Kidney capillary endothelial cell (primary cell): ENCODE measurements at places on chromosomes 6 and 20.
A peak's percentile ranks its signal among the peaks of the same experiment; 100 is the strongest.

DNA sequence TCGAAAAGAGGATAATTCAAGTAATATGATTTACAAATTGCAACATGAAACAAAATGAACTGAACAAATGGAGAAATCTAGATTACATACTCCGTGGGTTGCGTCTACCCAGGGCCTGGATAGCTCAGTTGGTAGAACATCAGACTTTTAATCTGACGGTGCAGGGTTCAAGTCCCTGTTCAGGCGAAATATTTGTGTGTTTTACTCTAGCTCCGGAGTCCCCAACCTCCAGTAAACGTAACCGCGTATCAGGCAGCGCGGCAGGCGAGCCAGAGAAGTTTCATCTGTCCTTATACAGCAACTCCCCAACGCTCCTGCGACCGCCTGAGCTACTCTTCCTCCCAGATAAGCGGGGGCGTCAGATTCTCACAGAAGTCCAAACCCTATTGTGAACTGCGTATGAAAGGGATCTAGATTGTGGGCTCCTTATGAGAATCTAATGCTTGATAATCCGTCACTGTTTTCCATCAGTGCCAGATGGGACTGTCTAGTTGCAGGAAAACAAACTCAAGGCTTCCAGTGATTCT, 176.1 kb downstream of the TRIM27 start:
- DNase-seq: peak; percentile 48

DNA sequence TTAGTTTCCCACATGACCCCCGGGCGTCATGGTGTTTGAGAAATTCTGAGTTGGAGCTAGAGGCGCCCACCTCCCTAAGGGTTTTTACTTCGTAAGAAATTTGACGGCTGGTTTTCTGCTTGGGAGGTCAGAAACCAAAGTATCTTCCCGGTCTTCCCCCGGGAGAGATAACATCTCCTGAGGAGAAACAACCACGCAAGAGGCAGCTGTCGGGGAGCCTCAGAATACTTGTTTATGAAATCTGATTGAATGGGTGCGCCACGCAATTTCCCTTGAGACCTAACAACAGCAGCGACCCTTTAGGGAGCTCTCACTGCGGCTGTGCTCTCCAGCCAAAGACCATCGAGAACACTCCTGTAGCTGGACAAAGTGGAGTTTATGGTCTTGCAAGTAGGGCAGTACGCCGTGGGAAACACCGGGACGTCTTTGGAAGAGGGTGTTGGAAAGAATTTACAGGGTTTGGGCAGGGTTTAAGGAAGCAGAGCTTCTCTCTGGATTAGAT, 608 bp upstream of the EIF2S2 start:
- DNase-seq: no peak

GRCh38 chr6:139642346-139642745, 267.9 kb upstream of the CITED2 start:
- DNase-seq: no peak

DNA sequence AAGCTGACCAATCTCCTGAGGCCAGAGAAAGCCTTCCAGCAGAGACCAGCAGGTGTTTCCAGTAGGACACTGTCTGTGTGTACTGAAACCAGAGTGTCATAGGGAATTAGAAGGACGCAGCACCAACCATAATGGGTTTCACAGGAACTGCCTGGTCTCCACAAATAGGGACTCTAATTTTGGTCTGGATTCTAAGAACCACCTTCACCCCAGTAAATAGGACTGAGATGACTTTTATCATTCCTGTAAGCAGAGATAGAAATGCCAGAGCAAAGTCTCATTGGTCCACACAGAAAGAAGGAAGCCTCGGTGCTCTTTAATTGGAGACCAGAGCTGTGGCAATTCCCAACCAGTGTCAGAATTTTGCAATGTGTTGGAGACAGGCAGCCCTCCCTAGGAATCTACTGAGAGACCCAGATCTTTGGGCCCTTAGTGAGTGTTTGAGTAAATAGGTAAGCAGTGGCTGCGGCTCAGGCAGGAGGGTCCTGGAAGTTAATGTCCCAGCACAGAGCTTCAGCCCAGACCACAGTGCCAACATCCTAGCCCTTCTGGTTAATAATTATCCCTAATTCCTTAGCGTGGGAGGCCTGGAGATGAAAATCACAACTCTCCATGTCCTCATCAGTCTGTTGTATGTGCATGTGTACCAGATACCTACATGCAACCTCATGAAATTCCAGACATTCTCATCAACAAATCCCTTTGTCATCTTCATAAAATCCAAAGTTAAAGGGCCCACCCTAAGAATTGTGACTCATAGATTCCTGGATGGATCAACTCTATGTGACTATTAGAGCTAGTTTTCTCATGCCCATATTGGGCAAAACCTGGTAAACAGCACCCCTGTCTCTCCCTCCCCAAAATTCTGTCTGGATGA, 81.2 kb downstream of the UNC5CL start:
- peak; percentile 39 for DNase-seq

GRCh38 chr6:38517005-38517404, 122.7 kb downstream of the BTBD9 start:
- DNase-seq: no peak

- DNase-seq: no peak
These were observed 22.7 kb downstream of the CYP24A1 start for GRCh38 chr20:54151075-54151439.

DNA sequence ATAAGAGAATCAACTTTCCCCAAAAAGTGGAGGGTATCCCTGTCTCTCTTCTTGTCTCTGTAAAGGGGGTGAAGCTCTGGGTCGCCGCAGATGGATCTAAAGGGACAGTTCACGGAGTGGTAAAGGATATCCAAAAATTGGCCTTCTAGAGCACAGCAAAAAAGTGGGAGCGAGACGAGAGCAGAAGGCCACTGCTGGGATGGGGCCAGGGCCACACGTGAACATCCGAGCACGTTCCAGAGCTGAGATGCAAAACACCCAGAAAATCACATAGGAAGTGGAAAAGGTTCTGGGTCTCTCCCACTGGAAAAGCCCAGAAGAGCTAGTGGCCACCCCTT, 837 bp downstream of the TRAM2 start:
- no peak for DNase-seq

GRCh38 chr6:101926149-101926925, 532.8 kb downstream of the GRIK2 start:
- DNase-seq: no peak

DNA sequence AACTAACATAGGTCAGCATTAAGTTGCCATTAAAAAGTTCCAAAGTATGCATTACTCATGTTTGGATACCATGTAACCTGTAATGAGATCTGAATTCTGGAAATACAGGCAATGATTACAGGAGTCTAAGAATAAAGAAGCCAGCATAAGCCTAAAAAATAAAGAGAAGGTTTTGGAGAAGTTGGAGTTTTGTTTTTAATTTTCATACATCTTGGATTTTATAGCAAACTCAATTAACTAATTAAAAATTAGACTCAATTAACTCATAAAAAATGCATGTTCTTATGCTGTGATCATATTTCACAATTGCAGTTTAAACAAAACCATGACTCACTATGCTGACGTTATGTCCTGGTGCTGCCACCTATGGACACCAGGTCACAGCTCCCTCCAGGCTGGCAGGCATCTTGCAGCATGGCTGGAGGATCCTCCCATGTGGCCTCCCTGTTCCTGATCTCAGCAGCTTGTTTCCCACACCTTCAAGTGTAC, 648.8 kb upstream of the AGPAT4 start:
- DNase-seq: peak; percentile 60

GRCh38 chr6:116533233-116533957, 12.1 kb downstream of the TRAPPC3L start:
- no peak for DNase-seq

GRCh38 chr20:31722257-31723068, at the start of gene BCL2L1:
Gene BCL2L1, minus strand, starts transcription at chr20:31722868. Its CDS starts 650 bp downstream, at chr20:31722218.
- DNase-seq: peak; percentile 84

DNA sequence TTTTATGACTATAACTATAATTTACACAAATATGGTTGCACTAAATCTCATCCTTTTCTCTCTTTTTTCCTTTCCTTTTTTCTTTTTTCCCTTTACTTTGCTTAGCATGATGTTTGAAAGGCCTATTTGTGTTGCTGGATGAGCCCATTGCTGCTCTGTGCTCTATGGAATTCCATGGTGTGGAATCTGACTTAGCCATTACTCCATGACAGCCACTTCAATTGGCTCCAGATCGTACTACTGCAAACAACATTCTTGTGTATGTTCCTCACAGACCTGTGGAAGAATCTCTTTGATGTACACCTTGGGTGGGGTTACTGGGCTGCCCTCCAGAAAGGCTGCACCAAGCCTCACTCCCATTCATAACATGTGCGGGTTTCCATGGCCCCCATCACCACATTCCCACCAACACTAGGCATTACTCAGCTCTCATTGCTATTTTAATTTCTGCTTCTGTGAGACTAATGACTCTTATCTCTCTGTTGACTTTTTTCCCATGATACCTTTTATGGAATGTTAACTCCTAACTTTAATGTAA, 979.0 kb downstream of the KIF16B start:
- no peak for DNase-seq

DNA sequence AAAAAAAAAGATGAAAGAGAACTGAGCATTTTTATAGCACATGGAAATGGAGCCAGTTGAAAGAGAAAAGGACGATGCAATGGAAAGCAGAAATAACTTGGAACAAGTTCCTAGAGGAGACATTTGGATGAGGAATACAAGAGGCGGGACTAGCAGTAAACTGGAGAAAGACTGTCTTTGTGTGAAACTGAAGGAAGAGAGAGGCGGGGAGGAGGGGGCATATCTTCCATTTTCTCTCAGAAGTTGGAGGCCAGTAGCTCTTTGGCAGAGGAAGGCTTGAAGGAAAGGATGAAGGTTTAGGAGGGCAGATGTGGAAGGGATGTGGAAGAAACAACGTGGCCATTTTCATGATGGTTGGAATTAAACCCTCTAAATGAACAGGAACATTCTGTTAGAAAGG, 33.0 kb upstream of the ADGRF1 start:
- no peak for DNase-seq

DNA sequence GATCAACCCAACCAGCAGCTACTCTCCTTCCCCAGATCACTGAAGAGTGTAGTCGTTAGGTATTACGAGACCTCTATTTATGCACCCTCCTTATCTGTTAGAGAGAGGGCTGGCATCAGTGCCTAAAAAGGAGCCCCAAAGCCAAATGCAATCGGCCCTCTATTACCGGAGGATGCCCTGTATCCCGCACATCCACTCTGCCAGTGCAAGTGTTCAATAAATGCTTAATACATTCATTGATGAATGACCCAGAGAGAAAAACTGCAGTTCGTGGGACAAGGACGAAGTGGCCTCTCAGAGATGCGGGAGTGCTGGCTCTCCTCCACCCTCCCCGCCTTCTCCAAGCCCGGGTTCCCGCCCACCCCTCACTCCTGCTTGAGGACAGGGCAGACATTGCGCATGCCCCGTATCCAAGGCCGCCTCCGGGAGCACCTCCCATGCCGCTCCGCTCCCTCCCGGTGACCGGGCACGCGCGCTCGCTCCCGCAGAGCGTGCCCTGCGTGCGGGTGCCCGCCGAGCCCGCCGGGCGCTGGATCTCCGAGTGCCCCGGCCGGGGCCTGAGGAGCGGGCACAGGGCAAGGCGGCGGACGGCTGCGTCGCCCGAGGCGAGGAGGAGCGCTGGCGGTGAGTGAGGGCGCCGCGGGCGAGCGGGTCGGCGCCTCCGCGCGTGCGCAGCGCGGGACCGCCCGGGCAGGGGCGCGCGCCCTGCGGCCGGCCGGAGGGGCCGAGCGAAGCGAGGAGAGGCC, 27.2 kb upstream of the BTBD3 start:
- peak; percentile 85 for DNase-seq

DNA sequence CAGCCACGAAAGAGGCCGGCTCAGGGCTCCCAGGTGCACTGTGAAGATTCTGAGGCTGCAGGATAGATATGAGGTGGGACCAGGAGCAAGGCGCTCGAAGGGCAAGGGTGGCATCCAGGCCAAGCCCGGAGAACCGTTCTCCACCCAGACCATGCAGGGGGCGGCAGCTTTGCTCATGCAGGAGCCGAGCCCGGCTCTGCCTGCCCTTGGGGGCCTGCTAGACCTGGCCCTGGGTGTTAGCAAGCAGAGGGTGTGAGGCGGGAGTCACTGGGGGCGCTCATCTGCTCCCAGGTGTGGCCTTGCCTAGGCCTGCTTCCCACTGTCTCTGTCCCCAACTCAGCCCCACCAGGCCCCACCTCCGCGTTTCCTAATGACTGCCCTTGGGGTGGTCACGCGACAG, 59.4 kb downstream of the WDR27 start:
- DNase-seq: no peak

DNA sequence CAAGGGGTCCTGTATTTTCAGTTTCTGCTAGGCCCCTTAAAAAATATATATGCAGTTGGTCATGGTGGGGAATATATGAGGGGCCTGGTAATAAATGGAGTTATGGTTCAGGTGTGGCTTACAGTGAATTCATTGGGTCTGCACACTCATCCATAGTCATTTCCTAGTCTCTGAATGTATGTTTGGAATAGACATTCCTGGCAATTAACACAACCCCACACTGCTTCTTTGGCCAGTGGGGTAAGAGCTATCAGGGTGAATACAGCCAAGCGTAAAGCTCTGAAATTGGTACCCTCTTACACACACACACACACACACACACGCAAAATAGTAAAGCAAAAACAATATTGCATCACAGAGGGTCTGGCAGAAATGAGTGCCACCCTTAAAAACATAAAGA, 56.5 kb downstream of the QRSL1 start:
- no peak for DNase-seq

GRCh38 chr6:4664117-4664626, 112.0 kb upstream of the CDYL start:
- no peak for DNase-seq

DNA sequence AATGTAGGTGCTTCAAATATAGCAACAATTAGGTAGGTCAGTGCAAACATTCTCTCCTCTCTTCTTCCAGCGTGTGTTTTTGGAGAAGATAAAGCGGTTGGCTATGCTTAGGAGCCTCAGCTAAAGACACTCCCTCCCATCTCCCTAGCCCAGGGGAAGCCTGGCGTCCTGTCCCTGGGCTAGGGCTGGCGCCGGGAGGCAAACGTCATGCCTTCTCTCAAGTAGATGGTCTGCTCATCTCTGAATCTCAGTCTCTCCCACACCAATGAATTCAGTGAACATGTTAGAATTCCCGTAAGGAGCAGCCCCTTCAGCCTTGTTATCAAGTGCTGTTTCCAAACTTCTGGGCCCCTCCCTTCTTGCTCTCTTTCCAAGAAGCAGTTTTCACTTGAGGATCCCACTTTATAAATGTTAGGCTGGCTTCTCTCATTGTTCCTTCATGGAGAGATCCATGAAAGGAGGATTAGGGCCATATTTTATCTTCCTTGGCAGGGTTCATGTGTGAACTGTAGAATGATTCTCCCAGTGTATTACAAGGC, 142.8 kb downstream of the CLIC5 start:
- DNase-seq: no peak

DNA sequence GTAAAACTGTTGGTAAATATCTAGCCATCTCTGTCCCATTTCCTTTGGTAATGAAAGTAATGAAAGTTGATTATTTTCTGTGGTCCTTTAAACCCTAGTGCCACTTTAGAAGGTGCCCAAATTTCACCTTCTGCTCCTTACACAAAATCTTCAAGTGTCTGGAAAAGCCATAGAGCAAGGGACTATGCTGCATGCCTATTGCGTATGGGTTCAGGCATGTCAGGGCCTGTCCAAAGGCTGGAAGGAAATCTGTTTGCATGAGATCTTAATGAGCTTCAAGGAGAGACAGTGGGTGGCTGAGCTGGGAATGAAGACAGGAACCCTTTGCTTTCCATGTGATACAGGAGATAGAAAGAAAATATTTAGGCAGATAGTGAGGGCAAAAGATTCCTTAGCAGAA, 66.6 kb upstream of the CCN6 start:
- DNase-seq: no peak

- no peak for DNase-seq
These were observed 13.2 kb downstream of the SS18L1 start for GRCh38 chr20:62156592-62157386.
